Right lung (tissue), 10 donors: ENCODE measurements at places on chromosomes 5 and 9.

GRCh38 chr5:14341571-14342230 is 198.6 kb downstream of the TRIO start:
- no peak for DNase-seq

- DNase-seq, result no peak
Observed at GRCh38 chr9:76957258-76957657, 51.3 kb upstream of the PRUNE2 start.

DNA sequence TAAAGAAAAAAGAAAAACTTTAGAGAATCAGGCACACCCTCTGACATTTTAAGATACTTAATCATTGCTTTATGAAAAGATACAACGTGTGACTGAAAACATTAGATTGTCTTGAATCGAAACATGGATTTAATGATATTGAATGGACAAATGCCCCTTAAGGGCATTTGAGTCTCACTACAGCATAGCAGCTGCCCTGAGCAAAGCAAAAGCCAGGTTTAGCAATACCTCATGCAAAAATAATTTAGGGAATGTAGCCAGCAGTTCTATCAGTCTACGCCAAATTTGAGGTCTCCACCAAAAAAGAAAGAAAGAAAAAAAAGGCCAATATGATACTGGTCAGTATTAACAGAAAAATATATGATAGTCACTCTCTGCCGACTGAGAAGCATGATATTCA is 56.6 kb upstream of the LMNB1 start:
- no peak for DNase-seq

DNA sequence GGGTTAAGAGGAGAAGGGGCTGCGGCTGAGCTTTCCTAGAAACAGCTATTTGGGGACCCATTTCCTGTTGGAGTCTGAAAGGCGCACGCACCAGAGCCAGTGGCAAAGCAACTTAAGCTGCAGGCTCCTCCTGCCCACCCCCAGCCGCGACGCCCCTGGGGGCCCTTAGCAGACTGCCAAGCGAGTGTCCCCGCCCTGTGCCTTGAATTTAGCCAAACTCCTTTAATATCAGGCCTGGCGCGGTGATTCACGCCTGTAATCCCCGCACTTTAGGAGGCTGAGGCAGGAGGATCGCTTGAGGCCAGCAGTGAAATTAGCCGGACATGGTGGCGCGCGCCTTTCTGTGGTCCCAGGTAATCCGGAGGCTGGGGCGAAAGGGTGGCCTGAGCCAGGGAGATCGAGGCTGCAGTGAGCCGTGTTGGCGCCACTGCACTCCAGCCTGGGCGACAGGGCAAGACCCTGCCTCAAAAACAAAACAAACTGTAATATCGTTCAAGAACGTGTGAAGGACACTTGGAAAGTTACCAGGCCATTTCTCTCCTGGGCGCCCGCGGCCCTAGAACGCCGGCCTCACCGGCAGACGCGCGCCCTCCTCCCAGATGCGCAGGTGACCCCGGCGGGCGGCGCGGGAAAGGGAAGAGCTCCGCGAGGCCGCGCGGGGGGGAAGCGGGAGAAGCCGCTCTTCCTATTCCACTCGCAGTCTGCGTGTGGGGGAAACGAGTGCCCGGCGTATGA is 1.0 kb upstream of the F2R start:
- DNase-seq, result no peak

DNA sequence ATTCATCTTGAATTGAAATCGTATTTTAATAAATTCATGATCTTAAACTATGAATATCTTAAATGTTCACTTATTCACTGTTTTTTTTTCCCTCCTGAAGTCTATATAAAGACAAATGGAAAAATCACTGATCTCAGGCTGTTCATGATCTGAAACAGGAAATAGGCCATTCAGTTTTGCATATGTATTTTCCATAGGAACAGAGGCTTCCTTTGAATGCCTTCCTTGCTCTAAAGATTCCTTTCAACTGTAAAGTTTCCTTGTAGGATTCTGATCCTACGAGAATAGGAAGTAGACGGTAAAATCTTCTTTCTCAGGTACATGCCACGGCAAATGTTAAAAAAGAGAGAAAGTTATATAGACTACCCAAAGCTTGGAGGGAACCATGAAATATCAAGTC is 194.4 kb upstream of the PPP1R2B start:
- DNase-seq, result no peak
